ENCODE measurements at places on chromosomes 6 and 20.

- H3K27ac ChIP-seq, result no peak overlapping the region
- H3K4me3 ChIP-seq, result no peak overlapping the region
- no peaks in the 10 kb centered on the region for H3K27me3 ChIP-seq
- H3K4me1 ChIP-seq, result peaks cover 4% of the 10 kb centered on the region
- no peaks in the 10 kb centered on the region for H3K36me3 ChIP-seq
Observed at GRCh38 chr6:42440027-42440426, 11.7 kb downstream of the TRERF1 start.

- DNase-seq, result no peak
- H3K36me3 ChIP-seq, result no peaks in the 10 kb centered on the region
- peaks cover 5% of the 10 kb centered on the region for H3K27me3 ChIP-seq
Observed at GRCh38 chr20:20946122-20946759, 159.9 kb downstream of the LINC00237 start.

DNA sequence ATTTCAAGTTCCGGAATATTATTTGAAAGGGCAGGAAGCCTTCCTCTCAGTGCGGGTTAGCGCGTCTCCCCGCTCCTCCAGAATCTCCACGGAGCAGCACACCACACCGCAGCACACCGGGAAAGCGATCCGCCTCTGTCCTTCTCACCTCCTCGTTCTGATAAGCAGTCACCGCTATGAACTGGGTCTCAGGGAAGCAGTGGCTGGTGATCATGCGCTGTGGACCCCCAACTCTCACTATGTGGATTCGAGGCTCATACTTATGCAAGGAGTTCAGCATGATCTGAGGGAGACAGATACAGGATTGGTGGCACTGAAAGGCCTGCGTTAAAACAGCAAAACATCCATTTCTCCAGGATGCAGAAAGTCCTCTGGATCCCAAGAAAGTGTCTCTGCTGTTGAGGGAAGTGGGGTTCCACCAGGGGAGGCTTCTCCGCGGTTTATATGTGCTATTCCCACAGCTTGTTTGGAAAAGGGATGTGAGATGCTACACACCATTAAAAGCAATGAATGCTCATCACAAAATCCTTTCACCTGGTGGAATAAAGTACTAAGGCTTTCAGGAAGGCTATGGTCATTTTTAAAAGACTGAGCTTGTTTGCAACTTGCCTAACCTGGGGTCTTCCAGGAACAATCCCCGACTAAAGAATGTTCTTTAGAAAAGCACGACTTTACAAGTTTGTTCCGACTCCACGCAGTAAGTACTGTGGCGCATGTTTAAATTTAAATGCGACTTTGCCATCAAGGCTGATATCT lies 1.9 kb downstream of the TBXT start:
- no peaks in the 10 kb centered on the region for H3K36me3 ChIP-seq
- H3K4me3 ChIP-seq, result no peak overlapping the region
- H3K27ac ChIP-seq, result no peak overlapping the region
- H3K4me1 ChIP-seq, result peaks cover 6% of the 10 kb centered on the region
- no peak for DNase-seq

DNA sequence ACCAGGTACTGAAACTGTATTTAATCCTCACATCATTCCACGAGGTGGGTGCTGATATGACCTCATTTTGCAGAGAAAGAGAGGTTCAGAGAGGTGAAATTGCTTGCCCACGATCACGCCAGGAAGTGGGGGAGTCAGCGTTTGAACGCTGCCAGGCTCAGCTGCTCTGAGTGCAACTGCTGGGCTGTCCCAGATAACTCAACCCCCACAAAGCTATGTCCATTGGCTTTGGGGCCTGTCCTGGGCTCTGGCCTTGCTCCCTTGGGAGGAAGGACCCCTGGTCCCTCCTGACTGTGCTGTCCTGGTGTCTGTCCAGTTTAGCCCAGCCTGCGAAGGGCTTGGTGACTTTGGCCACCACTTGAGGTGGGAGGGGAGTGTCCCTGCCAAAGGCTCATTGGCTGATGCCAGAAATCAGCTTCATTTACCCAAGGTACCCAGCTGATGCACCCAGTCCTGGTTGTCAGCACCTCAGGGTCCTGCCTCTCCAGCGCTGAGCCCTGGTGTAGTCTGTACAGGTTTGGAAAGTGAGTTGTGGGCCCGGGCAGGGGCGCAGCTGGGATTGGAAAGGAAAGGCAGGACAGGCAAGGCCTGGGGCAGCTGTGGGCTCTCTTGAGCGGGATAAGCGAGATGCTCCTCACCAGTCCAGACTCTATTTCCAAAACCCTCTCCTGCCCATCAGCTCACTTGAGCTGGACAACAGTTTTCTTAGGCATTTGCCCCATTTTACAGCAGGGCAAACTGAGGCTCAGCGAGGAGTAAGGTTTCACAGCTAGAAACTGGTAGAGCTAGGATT lies 38.5 kb downstream of the SUN5 start:
- DNase-seq, result peak; percentile 10
- H3K36me3 ChIP-seq, result no peaks in the 10 kb centered on the region
- peaks cover 3% of the 10 kb centered on the region for H3K27me3 ChIP-seq
- peak overlapping the region; percentile 81 for H3K27ac ChIP-seq
- no peak overlapping the region for H3K4me3 ChIP-seq

All from memory B cell (primary cell).